Dorsolateral prefrontal cortex (tissue), 122 donors: ENCODE measurements at places on chromosomes 11 and 22.

DNA sequence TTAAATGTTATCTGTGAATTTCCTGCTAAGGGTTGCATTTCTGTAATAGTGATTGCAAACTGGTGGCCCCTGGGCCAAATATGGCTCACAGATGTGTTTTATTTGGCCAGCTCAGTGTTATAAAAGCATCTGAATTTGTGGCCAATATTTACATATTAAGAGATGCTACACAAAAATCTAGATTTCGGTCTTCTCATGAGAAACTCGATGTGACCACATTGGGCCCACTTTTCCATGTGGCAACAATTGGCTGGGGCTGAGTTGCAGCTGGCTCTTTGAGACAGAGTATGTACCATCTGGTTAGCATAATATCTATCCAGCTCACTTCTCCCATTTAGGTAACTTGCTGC lies 244.5 kb upstream of the POU2AF2 start:
- no peak for DNase-seq

- DNase-seq, result no peak
Measured at GRCh38 chr11:95911369-95911759, 12.5 kb downstream of the MTMR2 start.

- no peak for DNase-seq
Measured at GRCh38 chr22:19785461-19786263, 25.1 kb downstream of the TBX1 start.

DNA sequence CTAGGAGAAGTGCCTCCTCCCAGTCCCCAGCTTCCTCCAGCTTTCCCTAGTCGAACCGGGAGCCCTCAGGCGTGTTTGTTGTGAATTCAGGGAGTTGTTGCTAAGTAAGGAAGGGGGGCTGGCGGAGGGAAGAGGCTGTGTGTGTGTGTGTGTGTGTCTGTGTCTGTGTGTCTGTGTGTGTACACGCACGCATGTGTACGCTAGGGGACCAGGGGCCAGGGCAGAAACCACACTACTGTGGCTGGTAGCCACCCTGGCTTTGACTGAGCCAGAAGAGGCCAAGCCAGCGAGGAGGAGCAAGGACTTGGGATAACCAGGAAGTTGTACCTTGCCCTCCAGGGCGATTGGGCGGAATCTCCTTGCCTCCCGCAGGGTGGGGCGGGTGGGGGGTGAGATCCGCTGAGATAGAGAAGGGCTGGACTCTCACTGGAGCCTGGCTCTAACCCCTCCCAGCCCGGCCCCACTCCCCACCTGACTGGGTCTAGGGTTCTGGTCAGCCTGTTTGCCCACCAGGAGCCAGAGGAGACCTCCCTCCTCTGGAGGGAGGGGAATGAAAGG lies 7.5 kb downstream of the BCL9L start:
- DNase-seq, result no peak

- DNase-seq, result peak; percentile 23
Measured at GRCh38 chr22:47111626-47112581, 349.5 kb downstream of the TBC1D22A start.

GRCh38 chr11:64893194-64894069 lies 15.0 kb upstream of the EHD1 start:
- DNase-seq, result no peak

- DNase-seq, result no peak
Measured at GRCh38 chr11:88352139-88352538, 14.6 kb upstream of the CTSC start.

- no peak for DNase-seq
Measured at GRCh38 chr11:19105011-19105410, 12.0 kb upstream of the ZDHHC13 start.

DNA sequence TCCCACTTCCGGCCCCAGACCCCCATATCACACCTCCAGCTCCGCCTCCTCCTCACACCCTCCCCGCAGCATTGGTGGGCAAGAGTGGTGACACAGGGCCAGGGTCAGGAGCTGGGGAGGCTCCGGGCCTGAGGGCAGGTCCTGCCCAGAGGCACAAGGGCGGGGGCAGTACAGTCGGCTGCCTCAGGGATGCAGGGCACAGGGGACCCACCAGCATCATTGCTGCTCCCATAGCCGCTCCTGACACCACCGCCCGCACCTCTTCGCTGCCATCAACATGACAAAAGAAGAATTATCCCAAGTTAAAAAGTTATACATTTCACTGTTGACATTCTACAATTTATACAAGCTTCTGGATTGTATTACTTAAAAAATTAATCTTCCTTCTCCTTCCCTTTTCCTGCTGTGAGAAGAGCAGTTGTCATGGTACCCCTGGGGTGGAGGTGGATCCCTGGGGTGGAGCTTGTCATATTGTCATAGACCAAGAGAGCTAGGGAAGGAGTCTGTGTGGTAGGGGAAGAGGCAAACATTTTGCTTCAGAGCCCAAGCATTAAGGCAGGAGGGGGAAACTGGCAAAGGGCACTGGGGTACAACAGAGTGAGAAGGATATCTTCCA lies 4.1 kb downstream of the SBF2 start:
- no peak for DNase-seq

GRCh38 chr11:43905813-43906241 lies 25.2 kb downstream of the ALKBH3 start:
- DNase-seq, result peak; percentile 25

- no peak for DNase-seq
Measured at GRCh38 chr11:100867606-100868005, 180.5 kb downstream of the ARHGAP42 start.

DNA sequence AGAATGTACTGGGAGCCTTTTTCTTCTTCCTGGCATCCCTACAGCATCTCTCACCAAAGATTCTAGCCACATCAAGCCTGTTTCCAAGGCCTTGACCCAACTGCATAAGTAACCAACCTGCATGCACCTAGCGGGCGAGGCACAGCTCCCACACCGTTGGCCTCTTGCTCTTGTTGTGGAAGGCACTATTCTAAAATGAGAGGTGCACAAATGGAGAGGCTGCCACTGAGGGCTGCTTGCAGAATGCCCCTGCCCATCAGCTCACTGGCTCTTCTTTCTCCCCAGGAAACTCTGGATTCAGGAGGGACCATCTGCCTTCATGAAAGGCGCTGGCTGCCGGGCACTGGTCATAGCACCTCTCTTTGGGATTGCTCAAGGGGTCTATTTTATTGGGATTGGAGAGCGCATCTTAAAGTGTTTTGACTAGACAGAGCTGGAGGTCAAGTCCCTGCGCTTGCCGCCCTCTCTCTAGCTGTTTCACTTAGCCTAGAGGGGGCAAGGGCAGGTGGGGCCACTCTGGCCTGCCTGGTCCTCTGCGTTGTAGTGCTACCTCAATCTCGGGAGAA lies 26.6 kb downstream of the SLC25A18 start:
- DNase-seq, result no peak

GRCh38 chr11:62081378-62082291 lies 42.2 kb upstream of the INCENP start:
- DNase-seq, result peak; percentile 87

DNA sequence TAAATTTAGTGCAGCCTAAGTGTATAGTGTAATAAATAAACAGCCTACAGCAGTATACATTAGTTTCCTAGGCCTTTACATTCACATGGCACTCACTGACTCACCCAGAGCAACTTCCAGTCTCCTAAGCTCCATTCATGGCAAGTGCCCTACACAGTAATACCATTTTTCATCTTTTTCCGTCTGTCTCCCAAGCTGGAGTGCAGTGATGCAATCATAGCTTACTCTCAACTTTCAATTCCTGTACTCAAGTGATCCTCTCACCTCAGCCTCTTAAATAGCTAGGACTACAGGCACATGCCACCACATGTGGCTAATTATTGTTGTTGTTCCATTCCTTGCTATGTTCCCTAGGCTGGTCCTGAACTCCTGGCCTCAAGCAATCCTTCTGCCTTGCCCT lies 54.4 kb downstream of the FCHSD2 start:
- DNase-seq, result no peak

DNA sequence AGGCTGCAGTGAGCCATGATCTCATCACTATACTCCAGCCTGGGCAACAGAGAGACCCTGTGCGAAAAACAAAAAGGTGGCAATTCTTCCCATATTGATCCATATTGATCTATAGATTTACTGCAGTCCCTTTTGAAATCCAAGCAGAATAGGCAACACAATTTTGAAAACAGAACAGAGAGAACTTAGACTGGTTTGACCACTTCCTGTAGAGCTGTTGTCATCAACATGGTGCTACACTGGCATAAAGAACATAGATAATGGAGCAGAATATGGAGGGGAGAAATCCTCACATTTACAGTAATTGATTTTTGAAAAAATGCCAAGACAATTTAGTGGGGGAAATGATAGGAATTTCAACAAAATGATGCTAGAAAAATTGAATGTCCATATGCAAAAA lies 34.1 kb downstream of the GRK3 start:
- DNase-seq, result no peak

- peak; percentile 74 for DNase-seq
Measured at GRCh38 chr11:45285930-45286632, at the start of gene SYT13. Gene SYT13 (minus strand): TSS chr11:45286341. CDS start chr11:45286207, 134 bp downstream.

DNA sequence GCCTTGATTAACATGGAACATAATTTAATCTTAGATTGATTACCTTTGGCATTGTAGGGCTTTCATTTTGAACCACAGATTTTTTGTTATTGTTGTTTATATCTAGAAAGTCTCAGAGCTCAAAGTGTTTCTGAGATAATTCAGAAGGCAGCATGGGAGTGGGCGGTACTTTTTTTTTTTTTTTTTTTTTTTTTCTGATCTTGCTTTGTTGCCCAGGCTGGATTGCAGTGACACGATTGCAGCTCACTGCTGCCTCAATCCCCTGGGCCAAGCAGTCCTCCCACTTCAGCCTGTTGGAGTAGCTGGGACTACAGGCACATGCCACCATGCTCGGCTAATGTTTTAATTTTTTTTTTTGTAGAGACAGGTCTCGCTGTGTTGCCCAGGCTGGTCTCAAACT lies 21.5 kb downstream of the CAT start:
- DNase-seq, result no peak

GRCh38 chr11:69376155-69377028 lies 82.4 kb downstream of the MYEOV start:
- DNase-seq, result no peak

DNA sequence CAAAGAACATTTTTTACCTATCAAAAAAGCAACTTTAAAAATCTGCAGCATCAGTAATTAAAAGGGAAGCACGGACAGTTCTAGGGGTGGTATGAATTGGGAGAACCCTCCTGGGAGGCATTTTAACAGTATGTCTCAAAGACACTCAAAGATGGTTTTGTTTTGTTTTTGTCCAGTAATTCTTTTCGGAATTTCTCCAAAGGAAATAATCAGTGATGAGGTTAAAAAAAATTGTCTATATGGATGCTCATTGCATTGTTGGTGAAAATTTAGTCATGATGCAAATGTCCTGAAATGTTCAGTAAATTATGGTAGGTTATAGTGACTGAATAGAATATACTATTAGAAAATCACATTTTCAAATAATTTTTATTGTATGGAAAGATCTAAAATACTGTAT lies 115.1 kb downstream of the ATXN10 start:
- DNase-seq, result no peak

DNA sequence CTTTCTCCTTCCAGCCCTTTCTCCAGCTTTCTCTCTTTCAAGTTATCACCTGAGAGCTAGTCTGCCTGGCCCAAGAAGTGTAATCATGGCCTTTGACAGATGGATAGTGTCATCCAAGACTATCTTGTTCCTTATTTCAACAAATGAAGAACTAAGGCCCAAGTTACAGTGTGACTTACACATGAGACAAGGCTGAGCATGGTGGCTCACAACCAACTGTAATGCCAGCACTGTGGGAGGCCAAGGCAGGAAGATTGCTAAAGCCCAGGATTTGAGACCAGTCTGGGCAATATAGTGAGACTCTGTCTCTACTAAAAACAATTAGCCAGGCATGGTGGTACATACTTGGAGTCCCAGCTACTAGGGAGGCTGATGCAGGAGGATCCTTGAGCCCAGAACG lies 3.7 kb upstream of the RANGAP1 start:
- DNase-seq, result no peak

GRCh38 chr11:32137263-32137662 lies 46.4 kb downstream of the RCN1 start:
- no peak for DNase-seq

- DNase-seq, result no peak
Measured at GRCh38 chr11:74957937-74958629, 9.0 kb downstream of the SPCS2 start.

DNA sequence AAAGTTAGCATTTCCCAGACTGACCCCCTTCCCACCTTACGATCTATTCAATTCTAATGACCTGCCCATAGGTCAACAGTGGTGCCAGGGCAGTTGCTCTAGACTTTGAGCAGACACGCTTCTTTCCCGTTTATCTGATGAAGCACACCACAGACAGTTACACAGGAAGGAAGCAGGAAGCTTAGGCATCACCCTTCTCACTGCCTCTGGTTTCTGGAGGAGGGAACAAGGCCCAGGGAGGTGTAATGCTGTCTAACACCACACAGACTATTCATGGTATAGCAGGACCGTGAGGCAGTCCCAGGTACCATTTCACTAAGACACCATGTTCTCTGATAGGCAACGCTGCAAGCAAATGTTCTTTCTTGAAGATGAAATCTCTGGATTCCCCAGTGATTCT lies 279.4 kb downstream of the NTM start:
- no peak for DNase-seq

DNA sequence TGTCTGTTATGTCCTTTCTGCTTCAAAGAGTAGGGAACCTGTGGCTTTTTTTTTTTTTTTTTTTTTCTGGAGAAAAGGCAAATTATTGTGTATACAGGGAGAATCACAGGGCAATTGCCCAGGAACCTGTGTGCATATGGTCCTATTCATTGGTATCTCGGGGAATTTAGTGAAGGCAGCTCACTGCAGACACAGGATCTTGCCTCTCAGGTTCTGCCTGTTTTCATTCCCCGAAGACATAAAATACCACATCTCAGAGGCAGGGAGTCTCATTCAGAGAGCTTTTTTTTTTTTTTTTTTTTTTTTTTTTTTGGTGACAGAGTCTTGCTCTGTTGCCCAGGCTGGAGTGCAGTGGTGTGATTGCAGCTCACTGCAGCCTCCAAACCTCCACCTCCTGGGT lies 88.3 kb downstream of the OSBP2 start:
- no peak for DNase-seq

GRCh38 chr22:50269970-50270665 lies at the start of gene MAPK11:
Gene MAPK11 (minus strand): TSS chr22:50270380. CDS start chr22:50270292, 88 bp downstream.
- DNase-seq, result no peak

GRCh38 chr11:116226731-116227130 lies 546.1 kb downstream of the BUD13 start:
- no peak for DNase-seq

- peak; percentile 40 for DNase-seq
Measured at GRCh38 chr11:3123761-3124733, 41.1 kb downstream of the OSBPL5 start.

- DNase-seq, result no peak
Measured at GRCh38 chr11:29162491-29162890, 854.3 kb downstream of the KCNA4 start.

GRCh38 chr11:72520815-72521214 lies 86.5 kb upstream of the CLPB start:
- no peak for DNase-seq
